ENCODE measurements at places on chromosomes 1 and 21.

DNA sequence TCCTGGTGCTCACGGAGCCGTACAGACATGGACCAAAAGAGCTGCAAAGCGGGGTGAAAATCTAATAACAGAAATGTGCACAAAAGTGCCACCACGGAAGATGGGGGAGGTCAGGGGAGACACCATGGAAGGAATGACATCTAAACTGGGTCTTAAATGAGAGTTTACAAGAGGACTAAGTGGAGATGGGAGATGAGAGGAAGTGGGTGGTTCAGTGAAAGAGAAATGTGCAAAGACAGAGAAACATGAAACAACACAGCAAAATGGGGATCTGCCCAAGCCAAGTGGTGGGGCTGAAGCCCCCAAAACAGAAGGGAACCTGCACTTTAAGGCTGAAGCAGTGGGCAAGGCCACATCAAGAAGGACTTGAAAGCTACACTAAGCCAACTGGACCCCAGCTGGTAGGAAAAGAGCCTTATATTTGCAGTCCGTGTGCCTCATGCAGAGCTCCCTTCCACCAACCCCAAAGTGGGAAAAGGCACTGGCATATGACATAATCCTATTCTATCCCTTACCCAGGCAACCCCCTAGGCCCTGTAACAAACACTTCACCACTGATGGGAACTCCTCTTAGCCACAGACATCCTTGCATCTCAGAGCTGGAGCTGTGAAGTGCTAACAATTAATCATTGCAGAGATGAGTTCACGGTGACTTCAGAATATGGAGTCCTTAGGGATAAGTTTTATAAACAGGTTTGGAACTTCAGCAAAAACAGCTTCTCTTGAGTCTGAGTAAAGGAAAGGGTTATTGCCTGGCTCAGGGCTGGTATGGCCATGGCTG is 198.6 kb upstream of the EDN2 start:
- DNase-seq: no peak

- peak; percentile 94 for DNase-seq
These were observed at the start of gene LGALS8 for GRCh38 chr1:236523704-236524141. Gene LGALS8 (plus strand): TSS chr1:236523982. CDS start chr1:236526071, 2,089 bp downstream.

GRCh38 chr1:151486557-151486956 is 24.6 kb upstream of the CGN start:
- no peak for DNase-seq

DNA sequence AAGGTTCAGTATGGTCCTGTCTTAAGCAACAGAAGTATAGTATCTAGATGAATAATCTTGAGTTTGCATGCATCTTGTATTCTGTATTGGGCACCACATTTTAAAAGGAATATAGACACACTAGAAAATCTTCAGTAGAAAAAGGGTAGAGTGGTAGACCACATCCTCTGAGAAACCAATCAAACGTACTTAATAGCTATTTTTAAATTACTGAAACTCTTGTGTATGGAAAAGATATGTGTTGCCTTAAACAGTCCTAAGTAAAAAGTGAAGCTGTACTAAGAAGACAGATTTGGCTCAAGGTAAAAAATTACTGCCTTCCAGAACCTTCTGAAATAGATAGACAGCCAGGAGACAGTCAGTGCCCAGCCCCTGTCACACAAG is 3.1 kb downstream of the CTXND2 start:
- DNase-seq: no peak

GRCh38 chr1:43705982-43706597 is 1.2 kb upstream of the ST3GAL3 start:
- DNase-seq: no peak

GRCh38 chr1:20974069-20974468 is 187.0 kb upstream of the HP1BP3 start:
- DNase-seq: no peak

DNA sequence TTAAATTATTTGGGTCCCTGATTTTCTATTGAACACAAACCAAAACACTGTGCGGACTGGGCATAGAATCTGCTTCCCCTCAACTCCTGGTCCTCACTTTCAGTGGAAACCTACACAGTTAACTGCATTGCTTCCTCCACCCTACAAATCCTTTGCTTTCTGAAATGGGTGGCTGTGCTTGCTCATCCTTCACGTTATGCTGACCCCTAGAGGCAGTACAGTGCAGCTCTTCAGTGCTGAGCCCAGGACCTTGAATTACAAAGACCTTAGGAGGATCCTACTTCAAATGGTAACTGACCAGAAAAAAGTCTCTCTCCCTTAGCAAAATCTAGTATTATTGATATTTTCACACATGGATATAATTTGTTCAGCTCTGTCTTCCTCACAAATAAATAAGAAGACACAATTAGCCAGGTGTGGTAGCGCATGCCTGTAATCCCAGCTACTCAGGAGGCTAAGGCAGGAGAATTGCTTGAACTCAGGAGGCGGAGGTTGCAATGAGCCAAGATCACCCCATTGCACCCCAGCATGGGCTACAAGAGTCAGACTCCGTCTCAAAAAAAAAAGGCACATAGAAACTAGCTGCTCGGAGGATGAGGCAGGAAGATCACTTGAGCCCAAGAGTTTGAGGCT is 63.4 kb upstream of the L1TD1 start:
- peak; percentile 45 for DNase-seq
